CD4-positive, alpha-beta T cell treated with Interleukin-10 for 1 hour (primary cell): ENCODE measurements at places on chromosomes 5 and 9.
A peak's percentile ranks its signal among the peaks of the same experiment; 100 is the strongest.

DNA sequence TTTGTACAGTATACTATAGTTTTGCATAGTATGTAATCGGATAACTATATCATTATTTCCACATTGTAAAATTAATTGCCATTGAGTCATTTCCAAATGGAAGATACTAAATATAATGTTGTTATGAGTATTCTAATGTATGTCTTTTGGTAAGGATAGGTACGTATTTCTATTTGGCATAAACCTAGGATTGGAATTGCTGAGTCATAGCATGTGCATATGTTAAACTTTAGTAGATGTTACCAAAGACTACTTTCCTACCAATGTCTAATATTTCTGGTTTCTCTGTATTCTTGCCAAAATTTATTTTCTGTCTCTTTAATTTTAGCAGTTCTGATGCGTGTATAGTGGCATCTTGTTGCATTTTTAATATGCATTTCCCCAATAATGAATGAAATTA is 825.1 kb upstream of the ARRDC3 start:
- no peak for DNase-seq

- DNase-seq: no peak
Observed at GRCh38 chr5:176610435-176610773, 448 bp upstream of the GPRIN1 start.

DNA sequence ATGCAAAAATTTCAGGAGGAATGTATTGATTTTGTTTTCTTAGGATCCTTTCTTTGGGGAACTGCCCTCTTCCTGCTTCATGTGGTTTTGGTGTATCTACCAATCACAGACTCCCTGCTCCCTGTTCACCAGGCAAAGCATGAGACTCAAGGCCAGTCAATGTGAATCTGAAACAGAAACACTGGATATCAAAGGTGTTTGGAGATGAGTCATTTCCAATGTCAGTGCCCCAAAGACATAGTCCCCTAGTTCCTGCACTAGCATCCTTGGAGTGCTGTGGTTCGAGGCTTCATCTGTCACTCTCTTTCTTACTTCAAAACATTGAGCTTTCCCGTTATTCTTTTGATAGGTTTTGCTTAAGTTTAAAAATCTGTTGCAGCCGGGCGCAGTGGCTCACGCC is 8.1 kb downstream of the PPP3R2 start:
- no peak for DNase-seq

DNA sequence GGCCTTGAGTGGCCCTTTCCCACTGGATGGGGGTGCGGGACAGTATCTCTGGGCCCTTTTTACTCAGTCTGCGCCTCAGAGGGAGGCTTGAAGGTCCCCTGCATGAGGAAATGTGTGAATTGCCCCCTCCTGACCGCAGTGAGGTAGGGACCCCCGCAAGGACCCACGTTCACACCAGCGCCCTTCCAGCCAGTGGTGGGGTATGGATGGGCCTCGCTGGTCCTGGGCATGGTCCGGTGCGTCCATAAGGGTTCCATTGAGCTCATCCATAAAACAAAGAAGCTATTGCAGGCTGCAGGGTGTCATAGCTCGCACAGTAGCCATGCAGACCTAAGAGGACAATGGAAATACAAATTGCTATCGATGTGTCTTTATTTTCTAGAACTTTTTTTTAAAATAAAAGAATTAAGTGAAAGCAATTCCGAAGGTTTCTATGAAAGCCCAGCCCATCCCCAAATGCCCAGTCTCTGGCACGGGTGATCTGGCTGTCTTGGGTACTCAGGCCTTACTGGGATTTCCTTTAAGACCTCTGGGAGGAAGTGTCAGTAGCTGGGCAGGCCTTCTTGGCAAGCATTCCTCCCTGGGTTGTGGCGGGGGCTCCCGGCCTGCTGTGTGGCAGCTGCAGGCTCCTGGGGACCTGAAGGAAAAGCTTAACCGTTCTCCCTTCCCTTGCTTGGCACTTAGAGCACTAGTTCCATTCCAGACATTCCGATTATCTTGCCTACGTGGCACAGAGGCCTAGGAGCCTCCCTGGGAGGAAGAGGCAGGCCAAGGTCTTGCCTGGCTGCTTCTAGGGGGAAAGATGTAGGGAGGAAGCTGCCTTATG is 1.5 kb upstream of the SEMA5A start:
- DNase-seq: no peak

GRCh38 chr5:2867373-2867933 is 116.0 kb upstream of the IRX2 start:
- no peak for DNase-seq

DNA sequence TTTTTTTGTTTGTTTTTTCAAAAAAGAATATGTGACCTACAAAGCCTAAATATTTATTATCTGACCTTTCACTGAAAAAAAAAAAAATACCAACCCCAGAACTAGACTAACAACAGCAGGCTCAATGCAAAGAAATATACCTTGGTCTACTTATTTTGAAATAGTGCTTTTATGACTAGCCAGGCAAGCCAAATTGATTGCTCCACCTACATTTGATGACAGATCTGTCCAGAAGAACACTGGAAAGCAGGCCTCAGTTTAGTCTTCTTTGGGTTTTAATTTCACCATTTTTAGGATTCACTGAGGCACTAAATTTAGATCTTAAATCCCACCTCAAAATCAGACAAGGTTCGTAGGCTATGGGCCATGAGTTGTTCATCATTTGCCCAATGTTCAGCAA is 97.3 kb downstream of the PLPP1 start:
- DNase-seq: no peak

- DNase-seq: no peak
Observed at GRCh38 chr5:68562308-68562707, 346.8 kb downstream of the PIK3R1 start.

DNA sequence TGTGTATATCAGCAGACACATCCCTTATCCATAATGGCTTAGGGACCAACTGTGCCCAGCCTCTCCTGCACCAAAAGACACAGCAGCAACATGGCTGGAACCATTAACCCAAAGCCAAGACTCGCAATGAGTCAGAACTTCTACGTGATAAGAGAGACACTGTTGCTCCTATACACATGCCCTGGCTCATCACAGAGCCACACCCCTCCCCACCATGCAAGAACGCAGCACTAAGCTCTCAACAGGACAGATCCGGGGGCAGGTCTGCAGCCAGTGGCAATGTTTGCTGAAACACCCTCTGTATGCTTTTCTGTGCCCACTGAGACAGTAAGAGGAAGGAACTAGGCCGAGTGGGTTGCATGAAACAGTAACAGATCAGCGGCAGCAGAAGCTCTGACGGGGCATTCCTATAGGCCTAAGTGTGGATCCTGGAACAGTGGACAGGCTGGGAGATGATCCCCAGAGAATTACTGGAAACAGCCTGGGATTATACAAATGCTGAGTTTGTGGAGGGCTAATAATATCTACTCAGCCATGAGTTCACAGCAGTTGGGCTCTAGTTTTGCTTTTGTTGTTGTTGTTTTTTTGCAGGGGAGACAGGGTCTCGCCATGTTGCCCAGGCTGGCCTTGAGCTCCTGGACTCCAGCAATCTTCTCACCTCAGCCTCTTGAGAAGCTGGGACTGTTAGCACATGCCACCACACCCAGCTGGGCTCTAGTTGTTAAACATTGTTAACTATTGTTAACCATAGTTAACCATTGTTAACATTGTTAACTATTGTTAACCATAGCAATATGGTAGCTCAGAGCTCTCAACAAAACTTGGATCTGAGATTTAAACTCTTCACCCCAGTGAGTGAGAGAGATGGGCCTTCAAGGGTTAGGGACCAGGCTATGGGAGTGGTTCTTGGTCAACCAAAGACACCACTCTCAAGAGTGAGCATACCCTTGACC is 41.0 kb downstream of the B4GALT1 start:
- DNase-seq: no peak

DNA sequence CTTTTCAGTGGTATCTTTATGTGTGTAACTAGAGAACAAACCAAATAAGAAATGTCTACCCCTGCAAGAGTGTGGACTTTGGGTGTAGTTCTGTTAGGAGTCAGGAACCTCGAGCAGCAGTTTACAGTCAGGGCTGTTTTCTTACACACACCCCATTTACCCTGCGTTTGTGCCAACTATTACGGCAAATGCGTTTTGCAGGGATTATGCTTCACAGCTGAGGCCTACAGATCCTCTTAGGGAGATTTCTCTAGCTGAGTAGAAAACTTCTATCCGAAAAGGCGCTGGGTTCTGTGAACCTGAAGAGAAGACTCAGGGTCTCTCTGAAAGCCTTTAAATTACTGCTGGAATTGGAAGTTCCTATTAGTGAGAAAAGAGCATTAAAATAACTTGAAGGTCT is 51.4 kb downstream of the ACER2 start:
- no peak for DNase-seq

GRCh38 chr9:90379771-90380170 is 262.9 kb downstream of the DIRAS2 start:
- no peak for DNase-seq

DNA sequence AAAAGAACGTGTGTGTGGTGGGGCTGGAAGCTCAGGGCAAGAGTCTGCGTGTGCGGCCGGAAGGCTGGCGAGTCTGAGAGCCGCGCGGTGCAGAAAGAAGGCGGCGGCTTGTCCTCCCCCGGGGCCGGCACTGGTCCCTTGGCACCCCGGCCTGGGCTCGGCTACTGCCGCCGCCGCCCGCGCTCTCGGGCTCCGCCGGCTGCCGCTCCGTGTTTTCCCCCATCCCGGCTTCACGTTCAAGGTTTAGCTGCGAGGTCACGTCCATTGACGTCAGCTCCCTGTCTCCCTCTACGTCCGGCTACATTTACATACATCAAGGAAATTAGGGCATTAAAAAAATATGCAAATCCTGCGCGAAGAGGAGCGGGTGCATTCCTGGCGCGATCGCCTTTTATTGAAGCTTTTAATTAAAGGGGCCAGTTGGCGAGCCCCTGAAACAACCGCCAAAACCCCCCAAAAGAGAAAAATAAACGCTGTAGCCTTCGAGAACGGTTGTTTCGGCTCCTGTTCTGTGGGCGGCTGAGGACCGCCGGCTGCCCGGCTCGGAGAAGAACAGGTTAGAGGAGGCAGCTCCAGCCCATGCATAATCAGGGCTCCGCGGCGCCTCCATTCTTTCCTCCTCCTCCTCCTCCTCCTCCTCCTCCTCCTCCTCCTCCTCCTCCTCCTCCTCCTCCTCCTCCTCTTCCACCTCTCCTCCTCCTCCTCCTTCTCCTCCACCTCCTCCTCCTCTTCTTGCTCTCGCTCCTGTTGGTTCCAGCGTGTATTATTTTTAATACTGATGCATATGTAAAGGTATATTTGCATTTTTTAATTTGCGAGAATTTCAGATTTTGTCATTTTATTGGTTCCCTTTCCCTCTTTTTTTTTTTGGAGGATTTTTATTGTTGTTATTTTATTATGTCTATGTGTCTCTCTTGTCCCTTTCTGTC is 207.0 kb downstream of the MEF2C start:
- no peak for DNase-seq

DNA sequence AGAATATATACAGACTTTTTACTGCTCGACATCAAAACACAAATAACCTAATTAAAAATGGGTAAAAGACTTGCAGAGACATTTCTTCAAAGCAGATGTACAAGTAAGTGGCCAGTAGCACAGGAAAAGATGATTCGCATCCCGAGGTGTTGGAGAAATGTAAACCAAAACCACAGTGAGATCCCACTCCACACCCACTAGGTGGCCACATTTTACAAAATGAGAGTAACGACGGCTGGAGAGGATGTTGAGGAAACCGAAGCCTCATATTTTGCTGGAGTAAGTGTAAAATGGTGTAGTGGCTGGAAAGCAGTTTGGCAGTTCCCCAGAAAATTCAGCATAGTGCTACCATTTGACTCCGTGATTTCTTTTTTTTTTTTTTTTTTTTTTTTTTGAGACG is 21.3 kb upstream of the GBGT1 start:
- peak; percentile 56 for DNase-seq

DNA sequence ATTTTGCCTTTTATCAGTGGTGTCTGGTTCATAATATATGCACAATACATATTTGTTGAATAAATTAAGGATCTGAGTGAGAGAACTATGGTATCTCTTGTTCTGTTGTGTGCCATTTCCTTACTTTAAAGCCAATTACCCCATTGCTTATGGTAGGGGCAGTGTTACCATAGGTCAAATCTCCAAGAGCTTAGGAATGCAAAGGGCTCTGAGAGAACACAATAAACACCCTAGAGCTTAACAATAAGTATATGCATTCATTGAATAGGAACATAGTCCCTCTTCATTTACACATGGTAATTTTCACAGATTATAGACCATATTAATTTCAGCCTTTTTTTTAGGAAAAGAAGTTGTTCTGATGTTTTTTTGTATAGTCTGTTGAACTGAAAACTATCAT is 112.2 kb downstream of the MCTP1 start:
- DNase-seq: no peak

DNA sequence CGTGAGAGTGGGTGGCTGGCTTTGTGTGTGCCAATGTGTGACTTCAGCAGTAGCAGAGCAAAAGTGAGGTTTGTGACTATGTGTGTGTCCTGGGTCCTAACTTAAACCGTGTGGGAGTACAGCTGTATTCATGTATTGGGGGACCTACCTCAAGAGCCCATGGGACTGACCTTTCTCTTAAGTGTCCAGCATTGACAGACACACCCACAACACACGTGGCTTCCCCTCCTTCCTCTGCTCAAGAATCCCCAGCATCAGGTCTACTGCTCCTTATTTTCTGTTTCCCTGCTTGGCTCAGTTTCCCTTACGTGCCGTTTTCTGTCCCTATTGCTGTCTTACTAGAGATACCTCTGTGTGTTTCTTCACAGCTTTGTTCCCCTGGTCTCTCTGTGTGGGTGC is 616 bp downstream of the IL11RA start:
- DNase-seq: no peak

- no peak for DNase-seq
Observed at GRCh38 chr9:135365013-135365768, 114.4 kb upstream of the PPP1R26 start.

- DNase-seq: no peak
Observed at GRCh38 chr9:135969064-135969683, 8.0 kb upstream of the UBAC1 start.

GRCh38 chr5:53942724-53943123 is 367.6 kb downstream of the ARL15 start:
- no peak for DNase-seq

DNA sequence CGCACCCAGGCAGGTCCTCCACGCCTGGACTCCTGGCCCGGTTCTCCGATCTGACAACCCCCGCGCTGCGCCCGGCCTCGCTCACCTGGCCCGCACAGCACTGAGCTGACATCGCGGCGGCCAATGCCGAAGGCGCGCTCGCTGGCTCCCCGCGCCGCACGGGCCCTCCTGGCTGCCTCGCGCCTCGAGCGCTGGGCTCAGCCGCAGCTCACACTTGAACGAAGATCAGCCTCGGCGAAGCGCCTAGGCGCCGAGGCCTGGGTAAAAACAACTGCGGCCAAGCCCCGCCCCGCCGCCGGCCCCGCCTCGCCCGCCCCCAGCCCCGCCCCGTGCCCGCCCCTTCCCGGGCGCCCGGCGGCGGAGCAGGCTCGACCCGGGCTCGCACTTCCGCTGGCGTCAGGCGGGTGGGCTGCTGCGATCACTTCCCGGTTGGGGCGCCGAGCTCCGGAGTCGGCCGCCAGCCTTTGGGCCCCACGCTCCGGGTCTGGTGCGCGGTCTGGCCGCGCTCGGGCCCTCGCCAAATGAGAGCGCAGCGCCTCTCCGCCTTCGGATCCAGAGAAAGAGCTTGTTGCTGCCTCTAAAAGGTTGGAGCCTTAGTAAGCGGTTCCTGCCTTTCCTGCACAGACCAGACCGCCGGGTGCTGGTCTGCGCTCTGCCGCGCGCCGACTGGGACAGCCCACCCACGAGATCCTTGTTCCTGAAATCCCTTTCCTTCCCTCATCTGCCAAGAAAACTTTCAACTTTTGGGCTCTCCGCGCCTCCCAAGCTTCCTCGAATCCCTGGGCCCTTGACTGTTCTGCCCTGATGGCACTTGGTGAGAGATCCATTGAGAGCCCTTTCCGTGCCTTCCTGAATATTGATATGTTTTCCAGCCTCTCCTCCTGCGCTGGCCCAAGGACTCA is at the start of gene SERINC5:
TSS of gene SERINC5 (minus strand) at position 238 of the 902 bp plus-strand sequence. CDS start at position 112, 126 bp downstream.
- DNase-seq: peak; percentile 90
